HCT116 (cell line): ENCODE measurements at places on chromosomes 1 and 21. TPM values are rescaled to one million over a fixed set of nuclear protein-coding genes. Genes with fewer than 3 reads are reported as not detected.

DNA sequence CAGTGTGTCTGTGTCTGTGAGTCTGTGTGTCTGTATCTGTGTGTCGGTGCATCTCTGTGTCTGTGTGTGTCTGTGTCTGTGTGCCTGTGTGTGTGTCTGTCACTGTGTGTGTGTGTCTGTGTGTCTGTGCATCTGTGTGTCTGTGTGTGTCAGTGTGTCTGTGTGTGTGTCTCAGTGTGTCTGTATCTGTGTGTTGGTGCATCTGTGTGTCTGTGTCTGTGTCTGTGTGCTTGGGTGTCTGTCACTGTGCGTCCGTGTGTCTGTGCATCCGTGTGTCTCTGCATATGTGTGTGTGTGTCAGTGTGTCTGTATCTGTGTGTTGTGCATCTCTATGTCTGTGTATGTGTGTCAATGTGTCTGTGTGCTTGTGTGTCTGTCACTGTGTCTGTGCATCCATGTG lies 44.7 kb upstream of the POFUT2 start:
- no peak for DNase-seq

DNA sequence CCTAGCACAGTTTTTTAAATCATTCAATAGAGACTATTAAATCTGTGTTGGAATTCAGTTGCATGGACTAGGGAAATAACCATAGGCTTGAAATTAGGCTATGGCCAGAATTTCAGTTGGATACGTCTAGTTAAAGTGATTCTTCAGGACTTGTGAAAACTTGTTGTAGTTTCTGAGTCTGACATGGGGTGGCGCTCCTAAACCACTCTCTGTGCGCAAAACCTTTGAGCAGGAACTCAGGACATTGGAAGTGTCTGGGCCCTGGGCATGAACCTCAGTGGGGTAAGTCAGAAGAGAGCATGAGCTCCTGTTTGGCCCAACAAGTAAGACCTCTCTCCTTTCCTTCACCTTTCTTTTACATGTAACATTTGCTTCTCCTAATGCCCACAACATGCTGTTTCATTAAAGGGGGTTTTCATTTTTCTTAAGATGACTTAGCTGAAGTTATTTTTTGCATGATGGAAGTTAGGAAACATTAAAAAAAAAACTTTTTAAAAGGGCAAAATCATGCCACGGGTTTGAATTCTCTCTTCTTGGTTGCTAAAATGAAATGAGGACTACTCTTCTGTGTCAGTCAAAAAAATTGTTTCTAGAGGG lies 17.1 kb upstream of the CCDC190 start:
- DNase-seq: peak; percentile 68

DNA sequence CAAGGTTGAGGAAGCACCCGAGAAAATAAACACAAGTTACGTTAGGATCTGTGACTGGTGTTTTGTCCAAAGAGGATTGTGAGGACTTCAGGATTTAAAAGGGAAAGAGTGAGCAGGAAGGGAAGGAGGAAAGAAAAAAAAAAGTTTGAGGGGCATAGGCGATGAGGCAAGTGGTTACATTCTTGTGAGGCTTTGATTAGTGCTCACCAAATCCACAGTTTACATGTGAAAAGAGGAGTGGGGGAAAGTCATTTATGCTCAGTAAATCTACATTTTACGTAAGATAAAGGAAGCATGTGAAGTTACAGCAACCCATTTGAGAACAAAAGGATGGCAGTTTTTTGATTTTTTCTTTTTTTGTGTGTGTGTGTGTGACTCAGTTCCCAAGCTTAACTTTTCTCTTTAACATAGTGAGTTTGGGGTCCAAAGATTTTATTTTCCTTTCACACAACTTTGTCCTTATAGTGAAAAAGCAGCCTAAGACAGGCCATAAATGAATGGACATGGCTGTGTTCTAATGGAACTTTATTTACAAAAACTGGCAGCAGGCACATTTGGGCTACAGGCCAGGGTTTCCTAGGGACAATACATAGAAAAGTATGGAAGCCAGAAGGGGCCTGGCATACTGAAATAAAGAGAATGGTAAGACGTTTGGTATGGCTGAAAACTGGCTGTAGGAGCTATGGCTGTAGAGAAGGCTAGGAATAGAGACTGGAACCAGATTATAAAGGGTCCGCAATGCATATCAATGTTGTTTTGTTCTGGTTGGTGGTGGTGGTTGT lies 121.7 kb downstream of the FGGY start:
- DNase-seq: no peak

GRCh38 chr21:24628046-24628445 lies 979.2 kb downstream of the MRPL39 start:
- DNase-seq: no peak

- DNase-seq: no peak
Measured at GRCh38 chr1:74824497-74825107, 91.7 kb downstream of the TYW3 start.

- no peak for DNase-seq
Measured at GRCh38 chr1:101346419-101346818, 109.6 kb downstream of the S1PR1 start.

GRCh38 chr1:210344706-210345105 lies 16.0 kb downstream of the HHAT start:
- DNase-seq: no peak

DNA sequence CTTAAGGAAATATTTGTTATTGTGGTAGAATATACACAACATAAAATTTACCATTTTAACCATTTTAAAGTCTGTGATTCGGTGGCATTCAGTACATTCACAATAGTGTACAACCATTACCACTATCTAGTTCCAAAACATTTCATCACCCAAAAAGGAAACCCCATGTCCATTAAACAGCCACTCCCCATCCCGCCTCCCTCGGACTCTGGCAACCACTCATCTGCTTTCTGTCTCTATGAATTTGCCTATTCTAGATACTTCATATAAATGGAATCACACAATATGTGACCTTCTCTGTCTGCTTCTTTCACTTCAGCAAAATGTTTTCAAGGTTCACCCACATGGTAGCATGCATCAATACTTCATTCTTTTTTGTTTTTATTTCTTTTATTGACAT lies 51.3 kb downstream of the PTP4A2 start:
- DNase-seq: no peak

GRCh38 chr1:31704271-31705079 lies 658 bp upstream of the COL16A1 start:
- DNase-seq: no peak

GRCh38 chr1:200751717-200752116 lies 13.0 kb downstream of the CAMSAP2 start:
- no peak for DNase-seq

GRCh38 chr1:14945132-14946010 lies 208.2 kb upstream of the TMEM51 start:
- no peak for DNase-seq

DNA sequence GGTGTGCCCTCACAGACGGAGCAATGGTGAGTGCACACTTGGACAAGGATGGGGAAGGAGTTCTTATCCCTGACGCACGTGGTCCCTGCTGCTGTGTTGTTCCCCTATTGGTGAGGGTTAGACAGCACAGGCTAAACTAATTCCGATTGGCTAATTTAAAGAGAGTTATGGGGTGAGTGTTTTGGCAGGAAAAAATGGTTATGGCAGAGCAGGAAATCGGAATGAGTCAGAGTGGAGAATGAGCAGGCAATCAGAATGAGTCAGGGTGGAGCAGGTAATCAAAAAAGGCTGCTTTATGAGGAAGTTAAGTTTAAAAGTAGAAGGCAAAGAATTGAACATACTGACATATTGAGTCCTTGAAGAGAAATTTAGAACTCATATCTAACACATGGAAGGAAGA lies 100.5 kb downstream of the NGF start:
- no peak for DNase-seq

DNA sequence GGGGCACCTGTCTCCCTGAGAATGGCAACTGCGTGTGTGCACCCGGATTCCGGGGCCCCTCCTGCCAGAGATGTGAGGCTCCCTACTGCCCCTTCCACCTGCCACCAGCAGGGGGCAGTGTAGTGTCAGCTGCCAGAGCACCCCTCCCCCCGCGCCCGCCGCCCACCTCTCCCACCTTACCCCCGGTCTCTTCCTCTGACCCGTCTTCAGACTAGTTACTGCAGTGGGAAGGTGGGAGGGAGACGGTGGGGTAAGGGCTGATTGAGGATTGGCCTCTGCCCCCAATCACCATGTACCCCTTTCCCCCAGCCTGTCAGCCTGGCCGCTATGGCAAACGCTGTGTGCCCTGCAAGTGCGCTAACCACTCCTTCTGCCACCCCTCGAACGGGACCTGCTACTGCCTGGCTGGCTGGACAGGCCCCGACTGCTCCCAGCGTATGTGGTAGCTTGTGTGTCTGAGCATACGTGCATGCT lies 10.1 kb upstream of the LRRC71 start:
- DNase-seq: no peak

PEX10 gene
- total RNA-seq: 27.9 TPM

CFHR2 gene
- not detected for total RNA-seq

MROH7 gene
- 1.1 TPM for total RNA-seq

SPAG17 gene
- total RNA-seq: not detected

TSPAN1 gene
- 9.9 TPM for total RNA-seq

VHLL gene
- not detected for total RNA-seq
